ENCODE measurements at places on chromosomes 11 and 22.

DNA sequence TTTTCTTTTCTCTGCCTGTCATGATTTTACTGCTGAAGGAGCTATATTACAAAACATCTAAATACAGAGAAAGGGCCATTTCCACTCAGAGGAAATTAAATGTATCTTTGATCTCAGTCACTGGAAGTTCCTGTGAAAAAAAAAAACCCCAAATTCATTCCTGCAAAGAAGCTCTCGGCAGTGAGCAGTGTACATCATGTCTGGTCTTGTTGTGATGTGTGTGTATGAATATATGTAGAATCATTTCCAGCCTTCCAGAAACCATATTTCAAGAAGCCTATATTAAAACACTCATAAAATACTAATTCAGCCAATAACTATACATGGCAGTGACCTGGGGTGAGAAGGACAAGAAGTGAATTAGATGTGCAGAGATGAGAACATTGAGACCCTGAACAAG is 393.2 kb upstream of the TENM4 start:
- DNase-seq: no peak

DNA sequence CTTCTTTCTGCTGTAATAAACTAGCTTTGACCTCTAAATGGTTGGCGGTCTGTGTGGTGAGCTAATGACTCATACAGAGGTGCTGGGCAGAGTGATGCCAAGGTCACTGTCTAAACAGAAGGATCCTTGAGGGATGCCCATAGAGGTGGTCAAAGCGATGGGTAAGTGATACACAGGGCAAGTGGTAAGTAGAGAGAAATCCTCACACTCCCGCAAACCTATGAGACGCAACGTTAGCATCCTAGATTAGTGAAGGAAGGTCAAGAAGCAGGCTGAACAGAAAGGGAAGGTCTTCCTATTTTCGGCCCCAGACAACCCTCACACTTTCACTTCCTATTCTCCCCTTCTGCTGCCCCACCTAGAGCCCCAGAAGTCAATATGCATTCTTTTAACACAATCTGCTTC is 65.6 kb upstream of the SESN3 start:
- no peak for DNase-seq

DNA sequence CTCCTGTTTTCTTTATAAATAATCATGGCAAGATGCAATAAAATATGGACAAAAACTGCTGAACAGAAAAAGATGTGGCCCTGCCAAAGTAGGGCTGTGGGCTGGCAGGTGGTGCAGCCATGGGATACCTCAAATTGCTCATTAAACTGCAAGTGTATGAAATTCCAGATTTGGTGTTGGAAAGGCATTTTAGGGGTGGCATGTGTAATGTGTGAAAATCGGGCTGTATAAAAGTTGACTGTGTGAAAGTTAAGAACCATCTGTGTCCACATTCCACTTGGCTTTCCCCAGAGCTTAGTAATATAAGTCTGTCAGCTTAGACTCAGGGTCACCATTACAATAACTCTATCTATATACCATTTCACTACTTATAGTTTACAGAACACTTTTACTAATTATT is 34.8 kb upstream of the FZD4 start:
- DNase-seq: no peak

DNA sequence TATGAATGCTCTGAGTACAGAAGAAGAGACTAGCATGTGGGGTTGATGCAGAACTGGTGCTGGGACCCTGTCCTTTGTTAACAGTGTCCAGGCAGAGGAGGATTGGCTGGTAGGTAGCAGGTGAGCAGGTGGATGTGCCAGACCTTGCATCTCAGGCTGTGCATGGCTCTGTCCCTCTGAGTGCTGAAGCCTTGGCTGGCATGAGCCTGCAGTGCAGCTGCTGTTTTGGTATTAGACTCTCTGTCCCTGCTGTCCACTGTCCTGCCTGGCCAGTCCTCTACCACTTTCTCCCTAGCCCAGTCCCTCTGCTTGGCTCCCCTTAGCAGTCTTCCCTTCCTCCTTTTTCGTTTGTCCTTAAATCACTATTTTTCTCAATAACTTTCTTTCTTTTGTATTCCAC is 213.6 kb upstream of the ZBED5 start:
- no peak for DNase-seq
